Mesendoderm (in vitro differentiated cells): ENCODE measurements at places on chromosomes 3 and 15.

GRCh38 chr15:70857562-70858285 lies 3.8 kb upstream of the LARP6 start:
- no peak for DNase-seq

- no peak for DNase-seq
Measured at GRCh38 chr15:72233769-72234168, 2.8 kb upstream of the PKM start.

- DNase-seq = peak; percentile 62
Measured at GRCh38 chr3:33439546-33440327, 468 bp downstream of the UBP1 start.

DNA sequence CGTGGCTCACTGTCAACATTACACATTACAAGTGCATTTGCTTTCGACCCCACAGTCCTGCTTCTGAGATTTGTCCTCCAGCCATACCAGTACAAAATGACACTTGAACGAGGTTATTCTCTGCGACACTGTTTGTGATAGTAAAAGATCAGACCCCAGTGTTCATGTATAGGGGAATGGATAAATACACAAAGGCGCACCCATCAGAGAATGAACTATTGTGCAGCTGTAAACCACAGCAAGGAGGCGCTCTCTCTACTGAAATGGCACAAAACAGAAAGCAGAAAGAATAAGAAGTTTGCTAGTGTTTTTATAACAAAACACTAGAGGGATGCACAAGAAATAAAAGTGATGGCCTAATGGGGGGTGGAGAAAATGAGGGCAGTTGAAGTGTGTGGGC lies 4.9 kb upstream of the CHSY1 start:
- DNase-seq = no peak

DNA sequence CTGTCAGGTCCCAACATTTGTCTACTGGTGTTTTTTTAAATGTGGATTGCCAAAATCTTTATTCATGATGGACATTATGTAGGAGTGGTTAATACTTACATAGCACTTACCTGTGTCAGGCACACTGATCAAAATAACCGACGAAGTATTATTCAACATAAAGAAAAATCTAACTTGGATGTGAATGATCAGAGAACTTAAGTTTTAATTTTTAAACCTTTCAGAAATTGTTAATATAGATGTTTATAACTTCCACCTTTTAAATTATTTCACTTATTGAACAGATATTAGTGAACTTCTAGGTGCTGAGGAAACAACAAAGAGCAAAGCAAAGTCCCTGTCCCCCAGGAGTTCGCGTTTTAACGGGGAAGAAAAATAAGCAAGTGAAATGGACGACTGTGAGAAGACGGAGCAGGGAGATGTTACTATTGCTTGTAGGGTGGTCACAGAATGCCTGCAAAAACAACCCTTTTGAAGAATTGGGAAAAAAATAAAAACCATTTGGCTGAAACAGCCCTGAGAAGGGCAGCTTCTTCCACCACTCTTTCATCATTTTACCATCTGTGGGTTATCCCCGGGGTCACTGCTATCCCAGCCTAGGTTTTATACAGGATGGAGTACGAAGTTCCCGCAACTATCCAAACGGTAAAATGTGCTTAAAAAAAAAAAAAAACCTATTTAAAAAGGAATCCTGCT lies 915 bp upstream of the APH1B start:
- no peak for DNase-seq

DNA sequence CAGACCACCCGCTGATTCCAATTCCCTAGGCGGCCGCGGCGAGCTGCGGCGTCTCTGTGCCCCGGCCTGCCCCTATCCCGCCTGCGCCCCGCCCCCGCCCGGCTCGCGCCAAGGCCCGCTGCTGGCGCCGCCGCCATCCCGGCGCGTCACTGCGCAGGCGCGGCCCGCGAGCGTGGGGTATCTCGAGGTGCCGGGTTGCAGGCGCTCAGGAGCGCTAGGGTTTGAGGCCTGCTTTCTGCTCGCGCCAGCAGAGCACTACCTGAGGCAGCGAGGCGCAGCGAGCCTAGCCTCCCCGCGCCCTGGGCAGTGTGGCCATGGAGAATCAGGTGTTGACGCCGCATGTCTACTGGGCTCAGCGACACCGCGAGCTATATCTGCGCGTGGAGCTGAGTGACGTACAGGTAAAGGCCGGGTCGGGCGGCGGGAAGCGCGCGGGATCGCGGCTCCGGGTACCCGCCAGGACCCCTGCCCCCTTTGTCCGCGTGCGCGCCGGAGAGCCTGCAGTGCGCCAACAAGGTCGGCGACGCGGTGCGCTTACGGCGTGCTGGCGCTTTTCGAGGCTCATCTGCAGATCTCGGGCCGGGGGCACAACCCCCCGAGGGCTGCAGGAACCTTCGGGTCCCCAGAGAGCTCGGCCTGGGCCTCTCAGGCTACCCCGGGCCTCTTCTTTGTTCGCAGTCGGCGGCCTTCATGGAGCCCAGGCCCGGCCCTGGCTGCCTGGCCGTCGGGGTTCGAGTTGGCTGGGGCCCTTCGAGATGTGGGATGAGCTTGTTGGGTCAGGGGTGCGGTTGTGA lies at the start of gene HACD3:
Gene HACD3 (plus strand): TSS at position 146 of the 794 bp plus-strand sequence. CDS start 169 bp downstream, at position 315.
- DNase-seq = peak; percentile 93

DNA sequence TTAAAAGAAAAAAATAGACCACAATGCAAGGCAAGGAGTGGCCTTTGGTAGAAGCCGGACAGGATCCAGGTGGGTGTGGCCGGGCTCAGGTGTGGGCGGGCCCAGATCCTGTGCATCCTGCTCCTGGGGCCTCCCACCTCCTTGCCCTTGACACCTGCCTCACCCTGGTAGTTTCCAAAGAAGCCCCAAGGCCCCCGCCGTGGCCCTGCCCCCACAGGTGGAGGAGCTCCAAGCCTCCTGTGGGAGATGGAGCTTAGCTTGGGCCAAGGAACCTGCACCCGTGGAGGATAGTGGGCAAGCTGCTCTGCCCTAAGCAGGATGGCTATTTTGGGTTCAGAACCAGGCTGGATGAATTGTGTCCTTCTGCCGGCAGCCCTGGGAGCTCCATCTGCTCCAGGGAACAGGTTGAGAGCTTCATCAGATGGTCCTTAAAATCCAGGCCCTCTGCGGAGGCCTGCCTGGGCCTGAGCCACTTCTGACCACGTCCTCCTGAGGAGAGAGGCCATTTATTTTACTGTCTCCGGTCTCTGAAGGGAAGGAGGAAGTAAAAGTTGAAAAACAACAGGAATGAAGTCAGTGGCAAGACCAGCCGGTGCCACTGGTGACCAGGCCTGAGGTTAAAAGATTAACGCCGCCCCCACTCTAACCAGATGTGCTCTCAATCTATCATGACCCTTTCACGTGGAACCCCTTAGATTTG lies 53.9 kb upstream of the KLF13 start:
- no peak for DNase-seq

GRCh38 chr15:99084965-99085364 lies 19.9 kb upstream of the SYNM start:
- no peak for DNase-seq

- no peak for DNase-seq
Measured at GRCh38 chr3:117405359-117405758, 695.8 kb downstream of the TUSC7 start.

DNA sequence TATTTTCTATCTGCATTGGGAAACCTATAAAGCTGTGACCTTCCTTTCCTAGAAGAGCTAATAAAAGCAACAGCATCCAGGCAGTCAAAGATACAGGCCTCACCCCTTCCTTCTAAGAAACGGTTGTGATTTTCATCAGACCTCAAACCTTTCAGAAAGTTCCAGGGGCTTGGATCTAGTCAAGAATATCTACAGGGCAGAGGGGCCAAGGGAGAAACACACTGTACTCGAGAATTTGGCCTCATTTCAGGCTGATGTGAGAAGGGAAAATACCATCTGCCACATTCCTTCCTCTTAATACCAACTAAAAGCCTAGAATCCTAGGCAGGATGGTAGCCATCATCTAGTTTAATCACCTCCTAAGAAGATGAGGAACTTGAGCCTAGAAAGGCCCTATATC lies 24.5 kb upstream of the BCL6 start:
- no peak for DNase-seq

DNA sequence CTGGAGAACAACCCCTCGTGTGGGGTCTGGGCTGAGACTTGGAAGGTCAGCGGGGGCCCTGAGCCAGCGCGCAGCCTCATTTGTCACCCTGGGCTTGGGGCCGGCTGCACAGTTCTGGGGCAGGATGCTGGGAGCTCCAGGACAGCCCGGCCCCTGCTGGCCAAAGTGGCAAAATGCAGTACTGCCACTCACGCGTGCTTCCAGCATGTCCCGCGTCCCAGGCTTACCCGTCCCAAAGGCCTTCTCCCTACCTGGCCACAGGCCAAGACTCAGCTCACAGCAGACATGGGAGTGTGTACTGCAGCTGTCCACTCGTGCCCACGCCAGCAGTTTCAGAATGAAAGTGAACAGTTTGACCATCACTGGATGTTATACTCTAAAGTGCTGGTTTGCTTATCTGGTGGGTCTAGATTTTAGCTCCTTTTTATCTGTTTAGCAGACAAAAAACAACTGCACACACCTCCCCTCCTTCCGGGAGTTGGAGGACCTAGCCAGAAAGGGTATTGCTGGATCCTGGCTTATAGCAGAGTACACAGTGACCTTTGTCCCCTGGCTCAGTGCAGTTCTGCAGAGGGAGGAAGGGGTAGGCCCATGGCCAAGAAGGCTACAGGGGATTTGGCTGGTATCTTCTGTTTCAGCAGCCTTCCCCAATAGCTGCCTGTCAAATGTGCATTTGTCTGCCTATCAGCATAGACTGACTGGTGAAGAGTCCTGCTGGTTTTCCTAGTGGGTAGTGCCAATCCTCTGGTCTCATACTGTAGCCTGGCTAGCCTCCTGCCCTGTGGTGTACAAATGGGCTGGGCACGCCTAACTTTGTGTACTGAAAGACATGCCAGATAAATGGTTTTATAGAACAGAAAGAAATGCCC lies 23.2 kb upstream of the IP6K2 start:
- peak; percentile 85 for DNase-seq

DNA sequence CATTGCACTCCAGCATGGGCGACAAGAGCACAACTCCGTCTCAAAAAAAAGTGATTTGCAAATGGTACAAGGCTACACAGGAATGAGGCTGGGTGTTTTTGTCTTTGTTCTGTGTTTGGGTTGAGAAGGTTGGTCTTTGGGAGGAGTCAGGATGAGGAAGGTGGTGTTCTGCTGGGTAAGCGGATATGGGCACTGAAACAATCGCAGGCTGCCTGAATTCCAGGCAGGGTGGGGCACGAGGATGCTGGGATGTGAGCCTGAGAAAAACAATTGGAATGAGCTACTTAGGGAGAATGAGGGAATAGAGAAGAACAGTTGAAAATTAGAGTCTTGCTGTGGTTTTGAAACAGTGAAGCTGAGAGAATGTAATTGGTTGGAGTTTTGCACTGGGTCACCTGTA lies 51.6 kb downstream of the ZBTB38 start:
- no peak for DNase-seq

- no peak for DNase-seq
Measured at GRCh38 chr3:57512166-57512565, 32.0 kb downstream of the DNAH12 start.

DNA sequence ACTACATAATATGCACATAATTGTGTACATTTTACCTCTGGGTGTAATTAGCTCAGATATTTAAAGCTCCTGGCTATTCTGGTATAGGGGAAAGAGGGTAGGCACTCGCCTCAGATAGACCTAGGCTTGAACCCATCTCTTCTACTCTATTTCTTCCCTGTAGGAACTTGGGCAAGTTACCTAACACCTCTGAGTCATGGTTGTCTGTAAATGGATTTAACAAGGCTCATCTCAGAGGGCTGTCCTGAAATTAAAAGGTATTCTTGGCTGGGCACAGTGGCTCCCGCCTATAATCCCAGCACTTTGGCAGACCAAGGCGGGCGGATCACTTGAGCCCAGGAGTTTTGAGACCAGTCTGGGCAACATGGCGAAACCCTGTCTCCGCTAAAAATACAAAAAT lies 30.7 kb downstream of the NANOGP8 start:
- DNase-seq = no peak

DNA sequence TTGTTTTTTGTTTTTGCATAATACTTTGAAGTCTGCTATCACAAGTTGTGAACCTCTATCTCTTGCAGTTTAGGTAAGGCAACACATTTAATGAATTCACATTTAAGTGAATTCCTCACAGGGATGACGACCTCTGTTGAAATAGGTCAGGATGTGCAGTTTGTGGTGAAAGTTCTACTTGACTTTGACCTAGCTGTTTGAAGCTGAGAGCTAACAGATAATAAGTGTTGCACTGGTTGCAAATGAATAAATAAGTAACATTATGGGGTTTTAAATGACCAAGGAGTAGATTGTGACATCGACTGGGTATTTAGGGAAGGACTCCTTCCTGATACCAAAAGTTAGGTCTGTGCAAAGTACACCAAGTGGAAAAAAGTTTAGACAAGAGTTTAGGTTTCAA lies 23.9 kb downstream of the NIT2 start:
- DNase-seq = no peak

GRCh38 chr3:127173516-127174166 lies 19.3 kb upstream of the PRR23E start:
- DNase-seq = no peak

DNA sequence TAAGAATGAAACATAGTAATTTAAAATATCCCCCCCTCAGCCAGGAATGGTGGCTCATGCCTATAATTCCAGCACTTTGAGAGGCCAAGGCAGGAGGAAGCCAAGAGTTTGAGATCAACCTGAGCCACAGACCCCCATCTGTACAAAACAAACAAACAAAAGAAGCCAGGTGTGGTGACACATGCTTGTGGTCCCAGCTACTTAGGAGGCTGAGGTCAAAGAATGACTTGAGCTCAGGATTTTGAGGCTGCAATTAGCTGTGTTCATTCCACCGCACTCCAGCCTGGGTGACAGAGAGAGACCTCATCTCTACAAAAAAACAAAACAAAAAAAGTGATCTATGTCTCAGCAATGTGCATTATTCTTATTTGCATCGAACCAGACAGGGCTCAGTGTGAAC lies 800.8 kb downstream of the MCTP2 start:
- no peak for DNase-seq

DNA sequence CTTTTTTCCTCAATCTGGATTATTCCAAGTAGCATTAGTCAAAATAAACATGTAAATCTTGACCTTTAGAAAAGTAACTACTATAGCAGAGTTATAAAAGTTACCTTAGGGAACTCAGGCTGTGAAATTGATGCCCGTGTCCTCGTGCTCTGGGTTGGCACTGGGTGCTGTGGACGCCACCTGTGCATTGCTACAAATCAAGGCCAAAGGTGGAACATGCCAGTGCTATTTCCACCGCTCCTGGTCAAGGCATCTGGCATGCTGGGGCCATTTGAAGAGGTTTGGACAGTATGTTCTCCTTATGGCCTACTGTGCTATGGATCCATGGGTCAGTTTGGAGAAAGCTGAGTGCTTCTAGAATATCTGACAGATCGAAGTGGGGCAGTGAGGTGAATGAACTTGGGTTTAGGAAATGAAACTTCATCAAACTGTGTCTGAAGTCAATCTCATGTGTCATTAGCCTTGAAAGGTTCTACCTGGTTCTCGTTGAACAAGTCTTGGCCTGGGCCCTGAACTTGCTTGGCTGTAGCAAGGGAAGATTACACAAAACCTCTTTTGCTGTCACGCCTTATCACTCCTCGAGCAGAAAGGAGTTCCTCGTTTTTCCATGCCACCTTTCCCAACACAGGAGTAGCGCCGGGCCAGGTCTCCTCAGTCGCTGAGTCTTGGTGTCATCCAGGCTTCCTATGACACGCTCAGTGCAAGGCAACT lies 397.6 kb upstream of the RGMA start:
- DNase-seq = no peak
